Adipocyte (in vitro differentiated cells): ENCODE measurements at places on chromosomes 5 and 9.

DNA sequence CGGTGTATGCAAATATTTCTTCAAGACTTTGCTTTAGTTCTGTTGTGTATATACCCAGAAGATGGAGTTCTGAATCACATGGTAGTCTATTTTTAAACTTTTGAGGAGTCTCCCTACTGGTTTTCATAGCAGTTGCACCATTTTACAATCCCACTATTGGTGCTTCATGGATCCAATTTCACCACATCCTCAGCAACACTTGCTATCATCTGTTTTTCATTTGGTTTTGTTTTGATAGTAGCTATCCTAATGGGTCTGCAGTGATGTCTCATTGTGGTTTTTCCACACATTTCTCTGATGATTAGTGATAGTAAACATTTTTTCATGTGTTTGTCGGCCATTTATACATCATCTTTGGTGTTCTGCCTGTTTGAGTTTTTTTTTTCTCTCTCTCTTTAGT, 1339.3 kb downstream of the EFNA5 start:
- DNase-seq, result peak; percentile 76

DNA sequence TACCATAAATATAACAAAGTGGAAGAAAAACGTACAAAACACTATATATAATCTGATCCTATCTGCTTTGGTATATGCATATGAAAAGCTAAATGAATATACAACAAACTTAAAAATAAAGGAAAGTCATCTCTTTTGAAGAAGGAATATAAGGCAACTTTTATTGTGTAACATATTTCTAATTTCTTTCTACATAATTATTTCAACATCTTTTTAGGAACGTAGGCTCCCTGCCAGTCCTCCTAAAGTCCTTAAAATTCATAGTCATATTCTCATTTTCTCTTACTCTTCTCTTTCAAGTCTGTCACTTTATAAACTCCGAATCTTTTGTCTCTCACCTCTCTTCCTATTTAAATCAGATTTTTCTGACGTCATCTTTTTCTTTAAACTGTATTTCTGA, 9.6 kb downstream of the DEPDC1B start:
- no peak for DNase-seq

DNA sequence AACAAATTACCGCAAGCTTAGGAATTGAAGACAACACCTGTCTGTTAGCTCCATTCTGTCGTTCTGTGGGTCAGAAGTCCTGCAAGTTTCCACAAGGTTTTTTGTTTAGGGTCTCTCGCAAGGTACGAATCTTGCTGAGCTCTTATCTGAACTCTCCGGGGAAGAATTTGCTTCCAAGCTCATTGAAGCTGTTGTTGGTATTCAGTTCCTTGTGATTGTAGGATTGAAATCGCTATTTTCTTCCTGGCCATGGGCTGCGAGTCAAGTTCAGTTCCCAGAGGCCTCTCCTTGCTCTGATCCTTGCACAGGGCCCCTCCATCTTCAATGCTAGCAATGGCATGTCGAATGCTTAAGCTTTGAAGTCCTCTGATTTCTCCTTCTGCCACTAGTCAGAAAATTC, 53.5 kb upstream of the CNTLN start:
- no peak for DNase-seq

DNA sequence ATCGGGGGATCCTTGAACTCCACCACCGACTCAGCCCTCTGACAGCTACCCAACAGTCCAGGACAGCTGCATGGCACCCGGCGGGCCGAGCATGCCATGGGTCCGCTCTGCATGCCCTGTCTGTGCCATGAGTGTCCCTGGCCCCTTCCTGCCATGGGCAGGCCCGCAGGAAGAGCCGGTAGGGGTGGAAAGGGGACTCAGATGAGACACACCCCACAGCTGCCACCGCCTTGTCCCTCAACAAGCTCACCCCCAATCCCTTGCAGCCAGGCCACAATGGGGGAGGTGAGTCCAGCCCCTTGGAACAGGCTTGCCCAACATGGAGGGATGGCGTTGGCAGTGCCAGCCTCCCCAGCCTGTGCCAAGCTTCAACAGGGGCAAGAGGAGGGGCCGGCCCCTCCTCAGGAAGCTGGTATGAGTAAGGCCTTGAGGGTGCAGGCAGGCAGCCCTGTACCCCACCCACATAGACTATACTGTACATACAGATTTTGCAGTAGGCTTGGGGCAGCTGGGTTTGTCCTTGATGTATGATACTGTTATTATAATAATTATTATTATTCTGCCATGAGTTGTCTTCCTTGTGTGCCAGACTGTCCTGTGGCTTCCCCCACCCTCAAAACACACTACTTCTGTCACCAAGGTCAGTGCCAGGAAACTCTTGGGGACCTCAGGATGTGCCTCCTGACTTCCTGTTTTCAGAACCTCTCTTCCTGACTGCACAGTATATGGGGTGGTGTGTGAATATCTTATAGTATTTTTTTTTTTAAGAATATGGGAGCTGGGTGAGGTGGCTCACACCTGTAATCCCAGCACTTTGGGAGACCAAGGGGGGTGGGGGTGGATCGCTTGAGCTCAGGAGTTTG, 12.0 kb upstream of the SLC34A1 start:
- no peak for DNase-seq

DNA sequence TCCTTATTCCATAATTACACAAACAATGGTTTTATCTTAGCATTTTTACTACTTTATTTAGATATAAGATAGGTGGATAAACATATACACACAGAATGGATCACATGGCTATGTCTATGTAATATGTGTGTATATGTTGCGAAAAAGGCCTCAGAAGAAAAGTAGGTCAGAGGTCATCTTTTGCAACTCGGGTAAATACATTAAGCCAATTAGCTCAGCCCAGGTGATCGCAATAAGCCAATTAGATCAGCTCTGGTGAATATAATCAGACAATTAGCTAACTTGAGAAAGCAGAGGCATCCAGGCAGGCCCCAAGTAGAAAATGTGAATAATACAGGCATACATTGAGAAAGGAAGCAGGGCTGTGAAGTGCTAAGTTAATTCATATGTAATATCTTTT, 24.3 kb downstream of the SLCO4C1 start:
- DNase-seq, result no peak

DNA sequence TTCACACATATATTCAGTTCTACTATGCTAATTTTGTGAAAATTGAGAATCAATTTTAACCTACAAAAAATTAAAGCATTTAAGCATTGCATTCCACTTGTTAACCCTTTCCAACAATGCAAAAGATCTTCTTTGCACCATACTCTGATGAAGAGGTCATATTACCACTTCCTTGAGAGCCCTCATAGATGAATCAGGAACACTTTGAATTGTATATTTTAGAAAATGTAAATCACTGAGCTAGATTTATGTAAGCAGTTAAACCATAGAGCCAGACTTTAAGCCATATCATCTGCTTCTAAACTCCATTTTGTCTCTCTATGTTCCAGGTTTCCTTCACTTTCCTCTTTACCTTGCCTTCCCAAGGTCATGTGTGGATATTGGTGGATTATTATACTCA, 56.5 kb upstream of the CDH18 start:
- DNase-seq, result no peak

DNA sequence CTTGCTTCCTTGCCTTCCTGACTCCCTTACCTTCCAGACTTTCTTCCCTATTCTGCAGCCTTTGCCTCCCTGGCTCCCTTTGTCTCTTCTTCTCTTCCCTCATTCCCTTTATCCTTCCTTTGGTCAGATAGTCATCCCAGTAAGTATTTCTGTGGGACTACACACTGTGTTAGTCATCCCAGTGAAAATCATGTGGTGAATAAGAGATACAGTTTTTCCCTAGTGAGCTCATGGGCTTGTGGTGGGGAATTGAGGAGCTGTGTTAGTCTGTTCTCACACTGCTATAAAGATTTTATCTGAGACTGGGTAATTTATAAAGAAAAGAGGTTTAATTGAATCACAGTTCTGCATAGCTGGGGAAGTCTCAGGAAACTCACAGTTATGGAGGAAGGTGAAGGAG, 109.8 kb upstream of the EDIL3 start:
- DNase-seq, result peak; percentile 34

GRCh38 chr5:72822944-72823343, 6.5 kb downstream of the TNPO1 start:
- DNase-seq, result no peak

GRCh38 chr5:80277191-80277590, 21.3 kb upstream of the SERINC5 start:
- DNase-seq, result no peak

GRCh38 chr5:27475063-27475462, 436.7 kb upstream of the CDH9 start:
- DNase-seq, result no peak

DNA sequence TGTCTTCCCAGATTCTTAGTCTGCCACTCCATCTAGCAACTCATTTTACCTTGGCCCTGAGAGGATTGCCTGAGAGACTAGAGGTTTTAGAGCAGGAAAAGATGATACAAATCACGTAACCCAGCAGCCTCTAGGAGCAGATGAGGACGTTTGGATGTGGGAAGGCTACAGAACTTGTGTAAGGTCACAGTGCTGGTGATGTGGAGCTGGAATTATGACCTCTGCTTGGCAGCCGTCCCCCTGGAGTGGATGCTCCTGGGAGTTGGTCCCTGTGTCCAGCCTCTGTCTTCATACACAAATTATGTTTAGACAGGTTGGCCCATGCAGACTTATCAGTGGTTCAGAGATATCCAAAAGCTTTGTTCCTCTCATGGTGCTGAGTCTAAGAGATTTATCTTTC, 499.0 kb downstream of the EBF1 start:
- DNase-seq, result no peak

DNA sequence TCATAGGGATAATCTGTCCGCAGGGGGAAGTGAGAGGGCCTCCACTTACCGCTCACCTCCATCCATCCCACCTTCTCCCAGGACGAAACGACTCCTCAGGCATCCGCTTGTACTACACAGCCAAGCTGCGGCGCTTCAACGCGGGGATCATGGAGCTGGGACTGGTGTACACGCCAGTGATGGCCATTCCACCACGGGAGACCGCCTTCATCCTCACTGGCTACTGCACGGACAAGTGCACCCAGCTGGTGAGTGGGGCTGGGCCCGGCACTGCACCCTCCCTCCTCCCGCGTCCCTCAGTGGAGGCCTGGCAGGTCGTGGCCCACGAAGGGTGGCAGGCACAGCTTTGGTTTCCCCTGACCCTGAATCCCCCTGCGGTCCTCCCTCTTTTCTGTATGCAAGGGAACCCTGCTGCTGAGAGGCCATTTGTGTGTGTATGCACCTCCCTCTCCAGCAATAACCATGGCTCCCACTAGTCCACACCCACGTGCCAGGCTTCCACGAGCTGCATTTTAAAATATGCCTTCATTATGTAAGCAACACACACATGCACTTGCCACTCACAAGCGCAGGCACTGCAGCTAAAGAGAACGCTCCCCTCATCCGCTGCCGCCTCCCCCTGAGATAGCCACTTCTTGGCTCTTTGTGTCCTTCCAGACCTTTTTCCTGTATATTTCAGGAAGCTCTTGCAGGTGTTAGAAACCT, 11.8 kb downstream of the DBH start:
- no peak for DNase-seq

DNA sequence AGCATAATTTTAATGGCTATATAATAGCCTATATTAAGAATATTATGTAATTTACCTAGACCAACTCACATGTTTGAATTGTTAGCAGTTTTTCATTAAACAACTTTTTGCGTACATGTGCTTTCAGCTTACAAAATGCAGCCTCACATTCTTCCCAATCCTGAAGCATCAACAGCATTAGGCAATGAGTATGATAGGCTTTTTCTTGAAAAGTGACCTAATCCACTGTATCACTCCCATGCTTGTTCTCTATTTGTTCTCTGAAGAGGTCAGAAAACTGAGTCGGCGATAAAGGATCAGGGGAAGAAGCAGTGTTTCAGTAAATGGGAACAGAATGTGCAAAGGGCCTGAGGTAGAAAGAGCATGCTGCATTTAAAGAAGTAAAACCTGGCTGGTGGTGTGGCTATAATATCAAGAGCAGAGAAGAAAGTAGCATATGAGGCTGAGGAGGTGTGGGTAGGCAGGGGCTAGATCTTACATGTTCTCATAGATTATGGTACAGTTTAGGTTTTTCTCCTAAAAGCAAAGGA, 212.4 kb downstream of the SAXO1 start:
- DNase-seq, result no peak

DNA sequence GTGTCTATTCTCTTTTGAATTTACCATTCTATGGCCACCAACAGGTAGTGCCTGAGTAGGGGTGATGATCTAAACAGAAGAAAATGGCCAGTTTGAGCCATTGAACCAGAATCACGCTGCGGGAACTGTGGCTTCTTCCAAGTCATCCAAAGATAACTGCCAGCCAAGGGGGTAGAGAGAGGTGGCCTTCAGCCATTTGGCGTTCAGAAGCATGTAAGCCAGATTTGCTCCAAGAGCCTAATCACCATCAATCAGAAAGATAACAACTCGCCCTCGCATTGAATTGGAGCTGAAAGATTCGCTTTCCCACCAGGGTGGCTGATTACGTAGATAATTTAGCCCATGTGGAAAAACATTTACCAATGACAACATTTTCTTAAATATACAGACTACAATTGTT, 1302.7 kb upstream of the DMAC1 start:
- no peak for DNase-seq

DNA sequence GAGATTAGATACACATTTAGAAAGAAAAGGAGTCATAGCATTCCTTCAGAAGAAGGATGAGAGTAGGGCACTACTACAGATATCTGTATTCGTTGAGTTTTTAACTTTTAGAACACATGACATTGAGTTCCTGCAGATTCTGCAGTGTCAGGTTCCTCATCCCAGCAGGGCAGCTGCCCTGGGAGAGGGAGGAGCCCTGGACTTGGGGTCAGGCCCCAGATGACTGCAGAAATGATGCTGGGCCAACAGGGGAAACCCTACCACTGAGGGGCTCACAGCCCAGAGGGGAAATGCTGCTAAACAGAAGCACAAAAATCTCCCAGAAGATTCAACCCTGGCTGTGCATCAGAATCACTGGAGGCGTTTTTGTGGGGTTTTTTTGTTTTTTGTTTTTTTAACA, 68.9 kb upstream of the TAF1L start:
- no peak for DNase-seq

- no peak for DNase-seq
Observed at GRCh38 chr5:75964008-75964407, 119.2 kb upstream of the SV2C start.

DNA sequence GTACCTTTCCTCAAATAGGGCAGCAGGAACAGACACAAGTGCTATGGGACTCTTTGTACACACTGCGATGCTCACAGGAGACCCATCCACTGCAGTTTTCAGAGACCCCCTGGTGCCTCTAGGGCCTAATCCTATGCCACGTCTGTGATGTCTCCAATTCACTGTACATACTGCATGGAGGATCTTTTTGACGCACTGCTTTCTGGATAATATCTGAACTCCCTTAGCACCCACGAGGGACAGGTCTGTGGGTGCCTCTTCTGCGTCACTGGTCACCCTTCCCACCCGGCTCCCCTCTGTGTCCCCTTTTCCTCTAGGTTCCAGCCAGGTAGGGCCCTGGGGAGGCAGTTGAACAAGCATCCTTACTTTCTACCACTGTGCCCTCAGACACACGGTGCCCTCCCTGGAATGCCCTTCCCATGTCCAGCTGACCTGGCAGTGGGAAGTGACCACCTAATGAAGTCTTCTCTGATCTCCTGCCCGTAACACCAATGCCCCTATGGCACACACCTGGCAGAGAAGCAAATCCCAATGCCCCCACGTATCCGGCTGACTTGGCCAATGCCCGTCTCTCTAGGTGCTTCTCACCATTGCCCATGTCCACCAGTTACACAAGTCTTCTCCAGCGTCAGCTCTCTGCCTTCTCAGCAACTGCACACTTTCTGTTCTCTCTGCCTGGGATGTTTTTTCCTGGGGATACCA, 41.5 kb downstream of the FOXI1 start:
- DNase-seq, result no peak

GRCh38 chr5:395156-395920, 47.6 kb upstream of the EXOC3 start:
- DNase-seq, result peak; percentile 93

GRCh38 chr9:8855046-8855445, 1055.5 kb upstream of the DMAC1 start:
- DNase-seq, result no peak
